Activated CD4-positive, alpha-beta T cell treated with anti-CD3 and anti-CD28 coated beads, Interleukin-2, amount 50 U/mL, for 48 hours (primary cell): ENCODE measurements at places on chromosomes 3 and 15.

DNA sequence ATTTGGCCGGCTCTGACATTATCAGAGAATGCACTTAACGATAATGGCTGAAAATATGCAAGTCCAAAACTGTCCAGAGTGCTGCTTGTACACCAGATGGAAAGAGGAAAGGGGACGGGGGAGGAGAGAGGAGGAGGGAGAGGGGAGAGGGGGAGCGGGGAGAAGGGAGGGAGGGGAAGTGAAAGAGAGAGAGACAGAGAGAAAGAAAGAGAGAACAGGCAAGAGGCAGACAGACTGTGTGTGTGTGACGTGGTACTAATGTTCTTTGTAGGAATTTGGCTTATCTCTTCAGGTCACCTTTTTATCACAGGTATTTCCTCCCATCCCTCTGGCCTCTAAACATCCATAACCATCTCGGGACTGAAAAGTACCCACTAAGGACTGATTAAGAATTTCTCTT, 75.1 kb upstream of the LMOD3 start:
- no peak for DNase-seq

- no peak for DNase-seq
Observed at GRCh38 chr3:25597535-25598101, 67.1 kb downstream of the TOP2B start.

GRCh38 chr3:69566275-69566674, 173.0 kb upstream of the MITF start:
- no peak for DNase-seq

DNA sequence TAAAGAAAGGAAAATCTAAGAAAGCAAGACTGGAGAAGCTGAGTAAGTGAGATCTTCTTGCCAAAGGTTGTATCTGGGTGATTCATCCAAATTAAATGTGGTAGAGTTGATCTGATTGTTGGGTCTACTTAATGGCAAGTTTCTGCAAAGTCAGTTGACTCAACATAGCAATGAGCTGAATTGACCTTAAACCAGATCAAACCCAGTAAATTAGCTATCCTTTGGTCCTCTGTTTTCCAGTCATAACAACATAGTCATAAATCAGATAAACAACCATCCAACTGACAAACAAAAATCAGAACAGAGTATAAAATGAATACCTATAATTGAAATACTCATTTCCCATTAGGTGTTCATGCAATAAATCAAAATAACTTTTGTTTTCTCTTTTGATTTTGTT, 142.6 kb upstream of the CFAP20DC start:
- DNase-seq, result no peak

GRCh38 chr3:67995206-67995605, 340.8 kb upstream of the SUCLG2 start:
- no peak for DNase-seq

DNA sequence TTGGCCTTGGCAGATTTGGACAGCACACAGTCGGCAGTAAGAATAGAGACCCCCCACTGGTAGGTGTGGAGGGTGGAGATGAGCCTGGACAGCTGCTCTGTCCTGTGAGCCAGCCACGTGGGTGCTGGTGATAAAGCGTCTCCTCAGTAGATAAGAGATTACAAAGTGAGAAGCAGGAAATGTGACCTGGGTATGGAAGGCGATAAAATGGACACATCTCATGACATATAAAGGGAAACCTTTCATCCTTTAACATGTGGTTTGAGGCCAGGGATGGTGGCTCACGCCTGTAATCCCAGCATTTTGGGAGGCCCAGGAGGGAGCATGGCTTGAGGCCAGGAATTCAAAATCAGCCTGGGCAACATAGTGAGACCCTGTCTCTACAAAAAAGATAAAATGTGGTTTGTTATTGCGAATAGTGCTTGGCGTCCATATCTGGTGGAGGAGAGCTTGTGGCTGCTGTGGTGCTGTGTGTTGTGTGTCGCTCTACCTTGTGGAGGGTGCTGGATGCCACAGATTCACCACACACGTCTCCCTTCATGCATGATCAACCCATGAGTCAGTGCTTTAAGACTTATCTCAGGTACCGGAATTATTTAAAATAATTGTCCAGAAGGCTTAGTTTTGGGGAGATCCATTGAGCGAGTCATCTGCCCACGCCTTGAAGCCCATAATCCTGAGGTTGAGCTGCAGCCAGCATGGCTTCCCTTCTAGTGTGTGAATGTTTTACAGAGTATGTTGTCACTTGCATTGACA, 157.0 kb downstream of the GABRG3 start:
- DNase-seq, result no peak

DNA sequence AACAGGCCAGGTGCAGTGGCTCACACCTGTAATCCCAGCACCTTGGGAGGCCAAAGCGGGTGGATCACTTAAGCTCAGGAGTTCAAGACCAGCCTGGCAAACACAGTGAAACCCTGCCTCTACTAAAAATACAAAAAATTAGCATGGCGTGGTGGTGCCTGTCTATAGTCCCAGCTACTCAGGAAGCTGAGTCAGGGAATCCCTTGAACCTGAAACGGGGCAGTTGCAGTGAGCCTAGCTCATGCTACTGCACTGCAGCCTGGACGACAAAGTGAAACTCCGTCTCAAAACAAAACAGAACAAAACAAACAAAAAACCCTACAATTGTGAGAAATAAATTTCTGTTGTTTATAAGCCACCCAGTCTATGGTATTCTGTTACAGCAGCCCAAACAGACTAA, 94.7 kb downstream of the PIK3CB start:
- no peak for DNase-seq

GRCh38 chr3:40047406-40047805, 238.0 kb downstream of the MYRIP start:
- DNase-seq, result no peak

- DNase-seq, result no peak
Observed at GRCh38 chr15:100202309-100202960, 139.3 kb downstream of the ADAMTS17 start.

DNA sequence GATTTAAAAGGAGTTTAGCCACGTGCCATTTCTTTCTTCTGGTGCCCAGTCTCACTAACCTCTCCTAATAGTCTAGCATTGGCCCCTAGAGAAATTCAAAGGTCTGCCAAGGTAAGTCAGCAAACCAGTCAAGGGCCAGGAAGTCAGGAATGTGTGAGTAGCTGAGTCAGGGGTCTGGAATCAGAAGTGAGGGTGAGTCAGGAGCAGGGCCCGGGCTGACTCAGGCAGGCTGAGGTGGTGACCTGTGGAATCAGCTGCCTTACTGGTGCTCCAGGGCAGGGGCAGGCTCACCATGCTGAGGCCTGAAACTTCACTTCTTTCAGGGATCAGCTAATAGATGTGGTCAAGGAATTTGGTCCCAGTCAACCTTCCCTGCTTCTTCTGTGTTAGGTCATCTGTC, 105.8 kb upstream of the MYZAP start:
- no peak for DNase-seq

GRCh38 chr3:152236716-152237115, 32.0 kb upstream of the MBNL1 start:
- DNase-seq, result no peak

GRCh38 chr15:39643727-39644126, 62.8 kb downstream of the THBS1 start:
- DNase-seq, result no peak

DNA sequence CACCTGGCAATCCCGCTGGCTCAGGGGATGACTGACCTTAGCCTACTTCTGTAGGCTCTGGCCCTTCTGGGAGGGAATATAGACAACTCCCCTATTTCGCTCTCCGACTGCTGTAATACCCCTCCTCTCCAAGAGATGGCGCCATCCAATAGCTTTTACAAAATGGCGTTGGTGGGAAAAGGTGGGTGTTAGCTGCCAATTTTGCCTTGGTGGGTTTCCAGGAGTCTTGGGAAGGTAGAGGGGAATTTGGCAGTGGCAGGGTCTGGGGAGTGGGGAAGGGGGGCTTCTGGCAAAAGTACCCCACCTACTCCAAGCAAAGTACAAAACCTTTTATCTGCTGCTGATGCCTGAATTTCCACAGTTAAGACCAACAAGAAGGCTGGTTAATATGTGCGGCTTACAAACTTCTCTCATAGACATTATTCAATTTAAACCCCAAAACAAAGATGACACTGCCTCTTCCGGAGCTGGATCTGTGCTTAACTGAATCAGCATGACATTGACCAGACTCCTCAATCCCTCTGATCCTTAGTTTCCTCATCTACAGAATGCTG, 62.1 kb downstream of the RASGRF1 start:
- peak; percentile 53 for DNase-seq

DNA sequence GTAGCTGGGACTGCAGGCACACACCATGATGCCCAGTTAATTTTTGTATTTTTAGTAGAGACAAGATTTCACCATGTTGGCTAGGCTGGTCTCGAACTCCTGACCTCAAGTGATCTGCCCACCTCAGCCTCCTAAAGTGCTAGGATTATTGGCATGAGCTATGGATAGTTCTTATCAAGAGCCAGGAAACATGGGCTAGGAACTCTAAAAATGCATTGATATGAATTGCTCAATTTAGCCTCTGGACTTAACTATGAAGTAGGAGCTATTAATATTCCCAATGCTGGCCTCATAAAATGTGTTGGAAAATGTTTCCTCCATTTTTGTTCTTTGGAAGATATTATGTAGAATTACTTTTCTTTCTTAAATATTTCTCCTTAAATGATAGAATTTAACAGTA, 82.8 kb upstream of the PEX5L start:
- no peak for DNase-seq

DNA sequence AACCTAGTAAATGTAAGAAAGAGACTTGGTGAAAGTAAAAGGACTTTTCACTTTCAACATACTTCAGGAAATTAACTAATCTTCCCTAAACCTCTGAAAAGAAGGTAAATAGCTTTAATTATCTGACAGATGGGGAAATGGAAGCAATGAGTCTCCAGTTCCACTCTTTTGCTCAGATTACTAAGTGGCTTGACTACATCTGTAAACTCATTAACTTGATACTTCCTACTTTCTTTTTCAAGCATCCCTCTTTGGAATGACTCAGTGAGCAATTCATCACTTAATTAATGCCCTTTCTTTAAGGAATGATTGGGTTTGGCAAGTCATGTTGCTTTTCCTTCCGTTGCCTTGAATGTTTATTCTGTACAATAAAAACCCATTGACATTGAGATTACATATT, 234.2 kb downstream of the GRM7 start:
- DNase-seq, result no peak

DNA sequence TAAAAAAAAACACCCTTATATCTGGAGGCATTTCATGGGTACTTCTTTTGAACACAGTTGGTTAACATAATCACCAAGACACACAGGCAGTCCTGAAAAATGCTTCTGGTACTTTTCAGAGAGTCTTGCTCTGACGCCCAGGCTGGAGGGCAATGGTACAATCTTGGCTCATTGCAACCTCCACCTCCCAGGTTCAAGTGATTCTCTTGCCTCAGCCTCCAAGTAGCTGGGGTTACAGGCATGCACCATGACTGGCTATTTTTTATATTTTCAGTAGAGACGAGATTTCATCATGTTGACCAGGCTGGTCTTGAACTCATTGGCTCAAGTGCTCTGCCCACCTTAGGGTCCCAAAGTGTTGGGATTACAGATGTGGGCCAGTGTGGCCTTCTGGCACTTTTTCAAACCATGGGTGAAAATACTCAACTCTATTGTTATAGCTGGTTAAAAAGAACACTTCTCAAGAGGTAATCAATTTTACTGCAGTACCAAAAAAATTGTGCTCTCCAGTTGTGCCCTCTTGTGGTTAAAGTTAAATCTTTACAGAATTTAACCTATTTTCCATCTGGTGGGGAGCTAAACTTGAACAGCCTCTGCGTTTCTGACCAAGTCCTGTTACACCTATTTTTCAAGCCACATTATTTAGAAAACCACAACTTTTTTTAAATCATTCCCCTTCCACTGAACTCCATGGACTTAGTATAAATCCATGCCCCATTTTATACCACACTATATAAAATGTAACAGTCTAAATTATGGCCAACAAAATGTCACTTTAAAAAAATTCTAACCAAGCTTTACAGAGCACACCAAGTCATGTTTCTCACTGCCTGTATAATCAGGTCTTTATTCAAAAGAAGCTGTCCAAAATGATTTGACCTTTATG, 1.2 kb upstream of the SNAPC5 start:
- DNase-seq, result no peak

- no peak for DNase-seq
Observed at GRCh38 chr15:42012241-42012640, 8.6 kb downstream of the PLA2G4E start.

- peak; percentile 9 for DNase-seq
Observed at GRCh38 chr15:59371458-59372351, 966 bp downstream of the MYO1E start.

GRCh38 chr3:112304611-112305010, 10.6 kb upstream of the SLC9C1 start:
- DNase-seq, result no peak

- DNase-seq, result no peak
Observed at GRCh38 chr3:141738891-141739363, 829 bp downstream of the RNF7 start.

GRCh38 chr15:99452728-99453636, 112.8 kb upstream of the MEF2A start:
- DNase-seq, result no peak

- no peak for DNase-seq
Observed at GRCh38 chr15:60118146-60118545, 114.0 kb downstream of the FOXB1 start.
